ENCODE measurements at places on chromosomes 16 and 17.

DNA sequence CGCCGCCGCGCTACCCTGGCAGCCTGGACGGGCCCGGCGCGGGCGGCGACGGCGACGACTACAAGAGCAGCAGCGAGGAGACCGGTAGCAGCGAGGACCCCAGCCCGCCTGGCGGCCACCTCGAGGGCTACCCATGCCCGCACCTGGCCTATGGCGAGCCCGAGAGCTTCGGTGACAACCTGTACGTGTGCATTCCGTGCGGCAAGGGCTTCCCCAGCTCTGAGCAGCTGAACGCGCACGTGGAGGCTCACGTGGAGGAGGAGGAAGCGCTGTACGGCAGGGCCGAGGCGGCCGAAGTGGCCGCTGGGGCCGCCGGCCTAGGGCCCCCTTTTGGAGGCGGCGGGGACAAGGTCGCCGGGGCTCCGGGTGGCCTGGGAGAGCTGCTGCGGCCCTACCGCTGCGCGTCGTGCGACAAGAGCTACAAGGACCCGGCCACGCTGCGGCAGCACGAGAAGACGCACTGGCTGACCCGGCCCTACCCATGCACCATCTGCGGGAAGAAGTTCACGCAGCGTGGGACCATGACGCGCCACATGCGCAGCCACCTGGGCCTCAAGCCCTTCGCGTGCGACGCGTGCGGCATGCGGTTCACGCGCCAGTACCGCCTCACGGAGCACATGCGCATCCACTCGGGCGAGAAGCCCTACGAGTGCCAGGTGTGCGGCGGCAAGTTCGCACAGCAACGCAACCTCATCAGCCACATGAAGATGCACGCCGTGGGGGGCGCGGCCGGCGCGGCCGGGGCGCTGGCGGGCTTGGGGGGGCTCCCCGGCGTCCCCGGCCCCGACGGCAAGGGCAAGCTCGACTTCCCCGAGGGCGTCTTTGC lies 3.1 kb downstream of the HIC1 start:
- DNase-seq: peak; percentile 59

GRCh38 chr17:29140051-29140621 lies 40.1 kb downstream of the MYO18A start:
- peak; percentile 78 for DNase-seq

DNA sequence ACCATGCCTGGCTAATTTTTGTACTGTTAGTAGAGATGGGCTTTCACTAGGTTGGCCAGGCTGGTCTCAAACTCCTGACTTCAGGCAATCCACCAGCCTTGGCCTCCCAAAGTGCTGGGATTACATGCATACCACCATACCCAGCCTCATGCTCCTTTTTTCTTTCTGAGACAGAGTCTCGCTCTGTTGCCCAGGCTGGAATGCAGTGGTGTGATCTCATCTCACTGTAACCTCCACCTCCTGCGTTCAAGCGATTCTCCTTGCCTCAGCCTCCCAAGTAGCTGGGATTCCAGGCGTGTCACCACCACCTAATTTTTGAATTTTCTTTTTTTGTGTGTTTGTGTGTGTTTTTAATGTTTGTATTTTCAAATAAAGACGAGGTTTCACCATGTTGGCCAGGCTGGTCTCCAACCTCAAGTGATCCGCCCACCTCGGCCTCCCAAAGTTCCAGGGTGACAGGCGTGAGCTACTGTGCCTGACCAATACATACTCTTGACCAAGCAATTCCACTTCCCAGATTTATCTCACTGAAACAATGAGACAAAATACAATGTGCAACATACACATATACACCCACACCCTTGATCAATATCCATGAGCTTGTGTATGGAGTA lies 5.0 kb downstream of the GRB2 start:
- no peak for DNase-seq

DNA sequence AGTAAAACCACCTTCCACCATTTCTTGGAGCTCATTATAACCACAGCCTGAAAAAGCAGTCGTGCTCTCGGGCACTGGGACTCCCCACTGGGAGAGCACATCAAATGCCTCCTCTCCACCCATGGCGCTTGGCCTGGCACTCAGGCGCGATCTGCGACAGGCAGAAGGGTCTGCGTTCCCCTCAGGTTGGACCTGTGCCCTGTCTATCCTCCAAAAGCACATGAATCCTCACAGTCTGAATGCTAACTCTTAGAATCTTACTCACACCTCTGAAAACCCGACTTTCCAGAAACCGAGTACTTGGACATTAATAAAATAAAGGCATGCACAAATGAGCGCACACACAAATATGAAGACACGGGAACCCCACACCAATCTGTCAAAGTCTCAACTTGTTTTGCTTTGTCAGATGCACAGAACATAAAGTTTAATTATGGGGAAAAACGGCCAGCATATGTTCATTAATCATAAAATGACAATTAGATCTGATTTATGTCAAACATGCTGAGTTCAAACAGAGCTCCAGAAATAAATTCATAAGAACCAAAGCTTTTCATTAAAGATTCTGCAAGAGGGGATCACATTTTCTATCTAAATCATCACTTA lies 20.5 kb upstream of the FAAP100 start:
- no peak for DNase-seq

DNA sequence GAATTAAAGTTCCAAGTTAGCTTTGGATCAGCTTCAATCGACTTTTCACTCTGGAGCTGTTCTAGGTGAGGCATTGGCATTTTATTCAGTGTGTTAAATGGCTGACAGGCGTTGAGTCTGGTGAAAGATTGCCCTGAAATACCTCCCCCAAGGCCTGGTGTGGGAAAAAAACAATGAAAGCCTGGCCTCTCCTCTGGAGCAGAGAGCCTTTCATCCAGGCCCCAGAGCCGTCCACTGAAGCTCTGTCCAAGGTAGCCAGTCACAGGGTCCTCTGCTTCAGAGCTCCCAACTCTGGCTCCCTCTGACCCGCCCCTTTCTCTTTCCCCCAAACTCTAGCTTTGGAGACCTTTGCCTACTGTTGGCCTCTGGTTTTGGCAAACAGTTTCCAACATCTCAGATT lies 123.6 kb upstream of the CRHR1 start:
- DNase-seq: peak; percentile 47

DNA sequence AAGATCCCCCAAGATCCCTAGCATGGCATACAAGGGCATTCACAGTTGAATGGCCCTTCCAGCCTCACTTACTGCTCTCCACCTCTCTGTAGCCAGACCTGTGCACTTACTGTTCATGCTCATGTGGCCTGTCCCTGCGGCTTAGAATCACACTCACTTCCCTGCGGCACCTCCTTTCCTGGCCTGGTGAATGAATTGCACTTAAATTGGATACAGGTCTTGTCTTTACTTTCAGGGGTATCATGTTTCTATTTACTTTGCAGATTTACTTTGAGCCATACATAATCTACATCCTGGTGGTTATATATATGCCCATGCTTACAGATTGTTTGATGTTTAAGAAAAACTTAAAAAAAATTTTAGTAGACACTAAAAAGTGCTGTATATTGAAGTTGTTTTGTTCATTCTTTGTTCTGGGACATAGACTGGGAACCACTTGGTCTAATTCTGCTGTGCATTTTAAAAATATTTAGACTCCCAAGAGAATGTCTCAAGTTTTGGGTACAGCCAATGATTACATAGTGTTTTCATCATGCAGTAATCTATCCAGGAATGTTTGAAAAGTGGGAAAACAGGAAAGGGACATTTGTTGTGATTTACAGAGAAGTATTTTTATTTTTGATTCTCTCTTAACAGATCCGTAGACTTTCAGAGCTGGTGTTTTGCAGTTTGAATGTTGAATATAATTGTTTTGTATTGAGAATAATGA lies 63.9 kb downstream of the NUP88 start:
- no peak for DNase-seq

- DNase-seq: no peak
Measured at GRCh38 chr17:42514279-42514678, 21.8 kb upstream of the NAGLU start.

DNA sequence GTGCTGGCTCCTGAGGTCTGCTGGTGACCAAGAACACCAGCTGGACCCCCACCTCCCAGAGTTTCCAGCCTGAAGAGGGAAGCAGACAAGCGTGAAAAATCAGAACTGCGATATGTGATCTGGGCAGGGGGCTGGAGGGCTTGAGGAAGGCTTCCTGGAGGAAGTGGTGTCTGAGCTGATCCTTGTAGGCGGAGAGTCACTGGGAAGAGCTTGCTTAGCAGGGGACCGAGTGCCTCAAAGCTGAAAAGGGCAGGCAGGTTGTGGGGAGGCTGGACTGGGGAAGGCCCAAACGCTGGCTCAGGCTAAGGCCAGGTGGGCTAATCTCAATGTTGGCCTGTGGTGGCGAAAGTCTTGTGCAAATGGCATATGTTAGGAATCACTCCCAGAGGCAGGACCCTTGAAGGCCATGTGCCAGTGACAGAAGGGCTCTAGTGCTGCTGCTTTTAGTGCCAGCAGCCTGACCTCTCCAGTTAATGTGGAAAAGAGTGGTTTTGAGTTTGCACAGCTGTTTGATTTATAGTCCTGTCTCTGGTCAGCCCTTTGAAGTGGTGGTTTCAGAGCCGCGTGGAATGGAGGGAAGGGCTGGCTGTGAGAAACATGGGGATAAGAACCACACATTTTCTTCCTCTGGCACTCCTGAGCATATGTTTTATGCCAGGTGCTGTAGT lies 85.3 kb upstream of the LGALS9 start:
- DNase-seq: no peak

GRCh38 chr17:48456589-48456988 lies 26.6 kb upstream of the SKAP1 start:
- DNase-seq: peak; percentile 39

DNA sequence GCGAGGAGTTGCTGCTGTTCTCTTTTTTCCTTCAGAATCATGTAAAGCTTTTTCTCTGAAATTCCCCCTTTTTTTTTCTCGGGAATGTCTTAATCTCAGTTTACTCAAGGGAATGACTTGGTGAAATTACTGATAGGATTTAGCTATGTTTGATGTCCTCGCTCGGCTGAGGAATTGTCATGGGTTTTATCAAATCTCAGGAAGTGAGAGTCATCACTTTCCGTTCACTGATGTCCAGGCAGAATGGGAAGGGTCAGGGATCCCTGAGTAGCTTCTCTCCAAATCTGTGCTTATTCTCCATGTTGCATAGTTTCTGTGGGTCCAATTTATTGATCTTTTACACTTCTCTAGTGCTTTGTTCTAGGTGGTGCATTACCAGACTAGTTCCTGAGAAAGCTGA lies 6.3 kb downstream of the IGSF6 start:
- no peak for DNase-seq

DNA sequence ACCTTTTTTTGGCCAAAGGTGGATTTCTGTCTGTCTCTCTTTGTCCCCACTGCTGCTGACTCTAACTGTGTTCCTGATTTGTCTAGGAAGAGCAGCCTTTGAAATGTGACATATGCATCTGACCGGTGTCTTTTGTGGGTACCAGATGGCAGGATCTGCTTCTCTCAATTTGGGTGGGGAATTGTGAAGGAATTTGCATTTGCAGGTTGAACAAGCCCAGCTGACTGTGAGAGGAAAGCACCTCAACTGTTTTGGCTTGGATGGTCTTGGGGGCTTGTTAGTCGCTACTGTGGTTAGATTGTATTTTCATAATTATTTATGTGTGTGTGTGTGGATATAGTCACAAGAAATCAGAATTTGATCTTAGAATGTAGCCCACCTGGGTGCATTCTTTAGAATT lies 37.7 kb upstream of the LCMT1 start:
- DNase-seq: no peak

- DNase-seq: peak; percentile 84
Measured at GRCh38 chr16:28218109-28218508, 6.3 kb upstream of the XPO6 start.

Measured in mesendoderm (in vitro differentiated cells).